ENCODE measurements at places on chromosomes 6 and 20.

DNA sequence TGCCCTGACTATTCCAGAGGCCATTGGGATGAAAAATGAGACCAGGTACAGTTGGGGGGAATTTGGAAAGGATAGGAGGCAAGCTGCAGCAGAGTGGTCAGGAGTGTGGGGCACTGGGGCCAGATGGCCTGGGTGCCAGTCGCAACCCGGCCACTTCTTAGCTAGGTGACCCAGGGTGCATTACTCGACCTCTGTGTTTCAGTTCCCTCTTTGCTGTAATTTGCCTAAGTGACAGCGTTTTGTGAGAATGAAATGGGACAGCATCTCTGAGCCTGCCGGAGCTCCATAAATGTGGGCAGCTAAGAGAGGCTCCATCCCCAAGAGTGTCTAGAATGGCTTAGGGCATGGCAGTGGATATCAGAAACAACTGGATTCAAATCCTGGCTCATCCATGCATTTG, 13.9 kb downstream of the LRFN2 start:
- no peak for DNase-seq

GRCh38 chr20:23640018-23640601, 2.4 kb upstream of the CST3 start:
- no peak for DNase-seq

DNA sequence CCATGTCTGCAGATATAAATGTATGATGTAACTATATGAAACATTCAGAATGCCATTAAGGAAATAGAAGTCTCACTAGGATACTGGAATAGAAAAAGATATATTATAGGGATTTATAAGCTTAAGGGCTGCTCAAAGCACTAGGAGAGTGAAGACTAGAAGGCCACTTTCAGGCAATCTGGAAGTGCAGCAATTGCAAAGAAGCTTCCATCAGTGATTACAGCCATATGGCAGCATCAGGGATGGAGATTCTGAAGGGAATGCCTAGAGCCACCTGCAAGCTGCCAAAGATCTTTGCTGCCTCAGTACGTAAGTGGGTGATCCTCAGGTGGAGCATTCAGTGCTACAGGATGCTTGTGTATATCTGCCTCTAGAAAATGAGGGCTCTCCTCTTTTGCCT, 796.2 kb upstream of the EPHA7 start:
- no peak for DNase-seq

DNA sequence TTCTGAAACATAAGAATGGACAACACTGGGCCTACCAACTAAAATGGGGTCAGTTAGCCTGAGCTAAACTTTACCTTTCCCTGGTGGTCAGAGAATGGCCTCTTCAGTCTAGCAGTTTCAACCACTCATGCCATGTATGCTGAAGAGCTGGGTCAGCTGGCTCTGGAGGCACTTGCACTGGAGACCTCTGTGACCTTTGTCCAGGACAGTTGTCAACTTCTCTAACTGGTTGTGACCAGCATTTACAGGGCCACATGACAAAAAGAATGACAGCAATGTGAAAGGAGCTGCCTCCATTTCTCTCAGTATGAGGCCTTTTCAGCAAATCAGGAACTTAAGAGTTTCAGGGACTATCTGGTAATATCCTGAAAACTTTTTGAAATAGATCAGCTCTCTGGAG, 59.9 kb upstream of the TMEM30A start:
- DNase-seq, result no peak

DNA sequence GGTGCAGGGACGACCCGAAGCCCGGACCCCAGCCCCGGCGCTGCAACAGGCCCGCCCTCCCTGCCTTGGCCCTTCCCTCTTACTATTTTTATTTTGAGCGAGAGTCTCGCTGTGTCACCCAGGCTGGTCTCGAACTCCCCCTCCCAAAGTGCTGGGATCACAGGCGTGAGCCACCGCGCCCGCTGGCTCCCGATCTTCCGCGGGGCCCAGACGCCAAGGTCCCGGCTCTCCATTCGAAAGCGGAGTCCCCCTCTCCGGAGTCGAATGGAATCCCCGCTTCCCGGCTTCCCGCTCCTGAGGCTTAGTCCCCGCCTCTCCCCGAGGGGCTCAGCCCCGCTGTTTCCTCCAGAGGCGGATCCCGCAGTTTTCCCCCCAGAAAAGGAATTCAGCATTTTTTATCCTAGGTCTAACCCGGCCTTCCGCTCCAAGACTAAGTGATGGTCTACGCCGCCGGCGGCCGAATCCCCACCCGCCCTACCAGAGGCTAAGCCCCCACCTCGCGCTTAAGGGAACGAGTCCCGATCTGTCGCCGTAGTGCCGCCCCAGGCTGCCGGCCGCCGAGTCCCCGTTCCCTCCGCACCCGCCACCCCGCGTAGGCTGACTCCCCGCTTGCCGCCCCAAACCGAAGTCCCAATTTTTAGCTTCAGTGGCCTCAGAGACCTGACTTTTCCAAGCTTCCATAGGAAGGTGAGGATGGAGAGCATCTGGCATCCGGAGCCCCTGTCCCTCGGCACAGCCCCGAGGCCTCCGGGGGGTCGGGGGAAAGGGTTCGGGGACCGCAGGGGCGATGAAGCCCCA, 11.5 kb upstream of the TMC2 start:
- DNase-seq, result peak; percentile 36

DNA sequence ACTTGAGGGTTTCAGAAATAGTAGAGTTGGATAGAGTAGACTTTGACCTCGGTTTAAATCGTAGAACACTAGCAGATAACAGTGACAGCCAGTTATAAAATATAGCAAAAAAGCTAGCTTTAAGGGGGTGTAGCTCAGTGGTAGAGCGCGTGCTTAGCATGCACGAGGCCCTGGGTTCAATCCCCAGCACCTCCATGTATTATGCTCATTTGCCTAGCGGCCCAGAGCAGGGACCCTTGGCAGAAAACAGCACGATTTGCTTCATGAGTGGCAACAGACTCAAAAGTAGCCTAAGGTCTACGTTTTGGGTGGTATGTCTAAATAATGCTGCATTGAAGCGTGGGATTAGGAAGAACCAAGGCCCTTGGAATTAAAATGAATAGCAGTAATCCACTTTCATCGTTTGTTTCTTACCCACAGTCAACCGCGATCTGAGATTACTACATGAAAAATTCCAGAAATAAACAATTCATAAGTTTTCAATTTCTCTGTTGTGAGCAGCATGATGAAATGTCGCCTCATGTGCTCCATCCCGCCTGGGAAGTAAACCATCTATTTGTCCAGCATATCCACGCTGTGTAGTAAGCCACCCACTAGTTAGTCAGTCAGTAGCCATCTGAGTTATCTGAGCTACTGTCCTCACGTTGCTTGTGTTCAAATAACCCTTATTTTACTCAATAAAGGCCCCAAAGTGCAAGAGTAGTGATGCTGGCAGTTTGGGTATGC, 184.9 kb downstream of the GPX5 start:
- no peak for DNase-seq

All from stimulated activated CD4-positive, alpha-beta T cell treated with anti-CD3 and anti-CD28 coated beads, Interleukin-4, amount 100 ng/mL, for 24 hours (primary cell).